Activated CD4-positive, alpha-beta T cell treated with anti-CD3 and anti-CD28 coated beads, Interleukin-2, Interleukin-6, amounts not matched to agents 100 ng/mL and 50 ng/mL, durations not matched to agents 16 hours and 8 hours (primary cell): ENCODE measurements at places on chromosomes 13 and 19.

GRCh38 chr19:52946322-52947310 is 16.1 kb downstream of the ZNF816 start:
- DNase-seq, result no peak

DNA sequence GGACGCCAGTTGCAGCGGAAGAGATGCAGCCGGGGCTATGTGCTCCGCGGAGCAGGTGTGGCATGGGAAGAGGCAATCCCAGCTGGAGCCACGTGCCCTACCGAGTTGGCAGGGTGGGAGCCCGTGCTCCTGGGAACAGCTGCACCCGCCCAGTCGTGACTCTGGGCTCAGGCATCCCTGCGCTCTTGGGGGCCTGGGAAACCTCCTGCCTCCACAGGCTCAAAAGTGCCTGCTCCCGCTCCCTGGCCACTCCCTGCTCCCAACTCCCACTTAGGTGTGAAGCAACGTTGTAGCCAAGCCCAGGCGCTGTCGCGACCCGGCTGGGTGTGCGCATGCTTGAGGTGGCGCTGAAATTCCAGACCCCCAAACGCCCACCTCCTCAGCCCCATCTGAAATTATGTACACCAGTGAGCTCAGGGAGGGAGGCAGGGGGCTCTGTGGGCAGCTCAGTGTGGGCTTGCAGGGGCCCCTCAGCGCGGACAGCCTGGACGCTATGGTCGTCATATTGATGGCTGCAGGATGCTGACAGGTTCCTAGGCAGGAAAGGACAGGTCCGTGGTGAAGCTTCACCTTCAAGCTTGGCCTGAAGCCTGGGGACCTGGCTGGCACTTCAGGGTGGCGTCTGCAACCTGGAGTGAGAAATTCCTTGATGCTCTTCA is 429.9 kb downstream of the SLITRK1 start:
- no peak for DNase-seq

GRCh38 chr13:21752501-21752900 is 81.6 kb downstream of the FGF9 start:
- DNase-seq, result no peak

DNA sequence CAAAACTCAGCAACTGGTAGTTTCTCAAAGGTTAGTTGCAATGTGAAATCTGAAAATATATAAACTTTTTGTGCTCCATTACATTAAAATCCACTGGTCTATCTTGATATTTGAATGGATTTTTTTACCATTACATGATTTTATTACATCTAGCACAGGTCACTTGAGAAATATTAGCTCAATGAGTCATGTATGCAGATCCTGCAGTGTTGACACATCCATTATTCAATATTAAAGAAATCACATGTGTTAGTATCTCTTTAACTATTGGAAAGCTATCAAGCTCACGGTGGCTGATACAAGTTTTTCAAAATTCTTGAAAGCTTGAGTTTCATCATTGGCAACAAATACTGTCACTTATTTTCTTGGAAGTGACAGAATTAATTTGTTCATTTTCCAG is 373.9 kb upstream of the TSHZ3 start:
- no peak for DNase-seq

DNA sequence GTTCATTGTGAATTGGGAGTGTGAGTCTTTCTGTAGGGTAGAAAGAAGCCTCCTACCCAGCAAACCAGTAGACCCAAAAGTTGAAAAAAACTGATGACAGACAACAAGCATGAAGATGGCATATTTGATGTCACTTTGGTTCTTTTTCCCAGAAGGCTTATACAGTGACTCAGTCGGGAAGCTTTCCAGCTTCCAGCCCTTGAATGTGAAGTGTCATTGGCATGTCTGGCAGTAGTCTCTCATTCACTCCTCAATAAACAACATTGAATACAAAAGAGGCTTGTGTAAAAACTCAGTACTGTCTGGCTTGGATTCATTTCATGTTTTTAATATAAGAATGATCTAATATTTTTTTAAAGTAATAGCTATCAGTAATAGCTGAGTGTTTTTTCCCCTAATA is 68.7 kb downstream of the IPO5 start:
- no peak for DNase-seq

- DNase-seq, result peak; percentile 62
These were observed at the start of gene ZNF792 for GRCh38 chr19:34963573-34964406. TSS of gene ZNF792 (minus strand) at chr19:34964229. CDS start at chr19:34963662, 567 bp downstream.

DNA sequence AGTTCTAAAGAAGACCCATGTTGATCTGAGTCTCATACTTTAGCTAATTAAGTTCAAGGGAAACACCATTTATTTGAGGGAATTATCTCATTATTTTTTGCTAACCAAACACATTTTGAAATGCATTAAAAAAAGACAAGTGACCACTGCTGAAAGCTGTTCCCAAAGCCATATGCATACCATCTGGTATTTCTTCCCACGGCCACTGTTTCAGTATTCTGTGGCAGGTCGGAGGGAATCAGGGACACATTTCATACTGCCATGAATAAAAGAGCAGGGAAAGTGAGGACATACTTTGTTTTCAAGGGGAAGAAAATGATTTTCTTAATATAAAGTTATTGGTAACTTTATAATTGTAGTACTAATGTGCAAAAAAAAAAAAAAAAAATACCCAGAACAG is 401.2 kb downstream of the HS6ST3 start:
- no peak for DNase-seq

GRCh38 chr19:52716522-52716921 is 18.3 kb downstream of the ZNF611 start:
- no peak for DNase-seq

DNA sequence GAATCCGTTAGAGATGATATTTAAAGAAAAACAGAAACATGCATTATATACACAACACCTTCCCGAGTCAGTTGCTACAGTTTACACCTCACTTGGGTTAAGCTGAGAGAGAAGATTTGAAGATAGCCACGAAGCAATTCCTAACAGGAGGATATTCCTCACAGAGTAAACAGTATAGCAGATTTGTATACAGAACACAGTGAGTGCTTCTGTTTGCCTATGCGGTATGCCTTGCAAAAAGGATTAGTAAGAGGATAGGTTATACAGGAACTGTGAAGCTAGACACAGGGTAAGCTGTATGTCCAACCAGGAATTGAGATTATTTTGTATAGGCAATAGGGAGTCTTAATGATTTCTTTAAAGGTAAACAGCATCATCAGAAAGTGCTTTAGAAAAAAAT is 471.8 kb downstream of the LIG4 start:
- no peak for DNase-seq
